ENCODE measurements at places on chromosomes 5 and 9.
A peak's percentile ranks its signal among the peaks of the same experiment; 100 is the strongest.

- DNase-seq, result no peak
Measured at GRCh38 chr9:126834672-126835071, 25.8 kb upstream of the ZBTB34 start.

GRCh38 chr5:112346411-112347044 is 72.5 kb downstream of the EPB41L4A start:
- no peak for DNase-seq

DNA sequence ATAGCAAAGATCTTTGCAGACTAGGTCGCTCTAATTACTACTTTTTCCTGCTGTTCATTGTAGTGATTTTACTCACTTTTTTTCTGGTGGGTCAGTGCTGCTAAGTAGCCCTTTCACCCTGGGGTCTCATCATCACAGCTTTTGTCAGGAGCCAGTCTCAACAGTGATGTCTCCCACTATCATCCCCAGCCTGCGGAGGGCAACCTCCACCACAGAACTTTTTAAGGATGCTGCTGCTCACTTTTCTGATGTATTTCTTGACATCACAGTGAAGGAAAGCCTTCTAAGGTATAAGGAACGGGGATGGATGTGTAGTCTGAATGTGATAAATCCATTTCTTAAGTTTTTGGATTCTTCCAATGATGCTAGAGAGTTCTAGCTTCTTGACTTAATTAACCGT is 242.5 kb upstream of the RIOK2 start:
- no peak for DNase-seq

GRCh38 chr5:151115272-151115905 is 34.6 kb upstream of the TNIP1 start:
- DNase-seq, result peak; percentile 65

DNA sequence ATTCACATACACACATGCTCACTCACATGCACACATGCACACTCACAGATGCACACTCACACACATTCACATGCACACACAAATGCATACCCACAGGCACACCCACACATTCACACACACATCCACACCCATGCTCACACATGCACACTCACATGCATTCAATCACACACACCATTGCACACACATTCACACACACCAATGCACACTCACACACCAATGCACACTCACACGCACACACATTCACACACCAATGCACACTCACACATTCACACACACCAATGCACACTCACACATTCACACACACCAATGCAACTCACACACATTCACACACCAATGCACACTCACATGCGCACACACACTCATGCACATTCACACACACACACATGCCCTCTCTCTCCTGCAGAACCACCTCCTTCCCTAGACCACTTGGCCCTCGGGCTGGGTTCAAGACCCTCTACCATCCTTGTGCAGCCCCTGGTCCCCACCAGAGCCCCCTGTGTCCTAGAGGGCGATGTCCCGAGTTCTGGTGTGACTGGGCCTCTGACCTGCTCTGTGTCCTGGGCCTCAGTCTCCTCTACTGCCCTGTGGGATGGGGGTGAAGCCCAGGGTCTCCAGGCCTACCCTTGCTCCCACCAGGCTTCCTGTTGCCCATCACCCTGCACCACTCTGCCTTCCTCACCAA is 139.0 kb downstream of the OLFM1 start:
- DNase-seq, result no peak

DNA sequence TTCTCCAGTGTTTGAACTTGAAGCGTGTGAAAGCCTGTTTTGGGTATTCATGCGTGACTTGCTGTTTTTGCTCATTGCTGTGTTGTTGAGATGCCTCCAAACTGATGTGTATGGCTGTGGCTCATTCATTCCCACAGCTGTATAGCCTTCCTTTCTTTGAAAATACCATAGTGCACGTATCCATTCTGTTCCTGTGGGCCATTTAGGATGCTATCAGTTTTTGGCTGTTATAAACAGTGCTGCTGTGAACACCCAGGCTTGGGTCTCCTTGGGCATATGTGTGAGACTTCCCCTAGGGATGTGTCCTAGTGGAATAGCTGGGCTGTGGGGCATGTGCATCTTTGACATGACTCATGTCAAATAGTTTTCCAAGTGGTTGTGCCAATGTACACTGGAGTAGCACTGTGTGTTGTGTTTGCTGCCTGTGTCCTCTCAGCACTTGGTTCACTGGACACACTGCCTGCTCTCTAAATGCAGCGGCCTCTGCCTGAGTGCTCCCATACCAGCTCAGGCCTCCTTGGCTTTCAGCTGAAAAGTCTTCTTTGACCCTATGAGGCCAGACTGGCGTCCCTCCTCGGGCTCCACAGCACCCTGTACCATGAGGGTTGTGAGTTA is 102.6 kb upstream of the TBC1D2 start:
- no peak for DNase-seq

DNA sequence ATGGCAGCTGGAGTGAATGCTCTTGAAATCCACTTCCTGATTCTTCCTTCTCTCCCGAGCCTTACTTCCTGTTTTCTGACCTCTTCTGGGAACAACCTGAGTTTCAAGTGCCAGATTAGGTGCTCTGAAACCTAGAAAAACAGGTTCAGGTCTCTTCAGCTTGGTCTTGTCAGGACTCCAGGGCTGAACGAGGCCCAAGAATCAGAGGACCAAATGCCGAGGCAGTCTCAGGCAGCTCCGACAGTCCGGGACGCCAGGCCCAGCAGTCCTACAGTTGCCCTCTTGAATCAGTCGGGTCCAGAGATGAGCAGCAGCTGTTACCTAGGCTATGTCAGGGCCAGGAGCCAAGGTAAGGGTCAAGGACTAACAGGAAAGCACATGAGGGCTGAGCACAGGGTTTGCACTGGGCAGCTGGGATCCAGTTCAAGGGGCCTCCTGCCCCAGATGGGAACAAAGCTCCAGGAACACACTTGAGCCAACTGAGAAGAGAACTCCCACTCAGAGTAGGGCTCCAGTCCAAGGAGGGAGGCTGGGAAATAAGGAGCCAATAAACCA is 38.3 kb upstream of the ADRA1B start:
- no peak for DNase-seq

DNA sequence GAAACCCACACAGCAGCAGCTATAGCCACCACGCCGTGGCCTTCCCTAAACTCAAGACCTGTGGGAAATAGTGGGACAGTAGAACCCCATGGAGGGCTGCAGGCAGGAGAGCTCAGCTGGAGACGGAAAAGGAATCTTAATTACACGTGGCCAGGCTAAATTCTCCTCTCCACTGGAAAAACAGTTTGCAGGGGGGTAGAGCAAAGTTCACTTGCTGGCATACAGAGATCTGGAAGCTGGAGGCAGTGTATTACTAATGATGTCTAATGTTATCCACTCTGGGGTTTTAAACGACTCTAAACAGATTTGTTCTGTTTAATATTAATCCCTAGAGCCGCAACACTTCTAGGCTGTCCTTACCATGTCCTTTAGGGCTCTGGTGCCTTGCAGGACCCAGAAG is 257.1 kb downstream of the SAXO1 start:
- no peak for DNase-seq

DNA sequence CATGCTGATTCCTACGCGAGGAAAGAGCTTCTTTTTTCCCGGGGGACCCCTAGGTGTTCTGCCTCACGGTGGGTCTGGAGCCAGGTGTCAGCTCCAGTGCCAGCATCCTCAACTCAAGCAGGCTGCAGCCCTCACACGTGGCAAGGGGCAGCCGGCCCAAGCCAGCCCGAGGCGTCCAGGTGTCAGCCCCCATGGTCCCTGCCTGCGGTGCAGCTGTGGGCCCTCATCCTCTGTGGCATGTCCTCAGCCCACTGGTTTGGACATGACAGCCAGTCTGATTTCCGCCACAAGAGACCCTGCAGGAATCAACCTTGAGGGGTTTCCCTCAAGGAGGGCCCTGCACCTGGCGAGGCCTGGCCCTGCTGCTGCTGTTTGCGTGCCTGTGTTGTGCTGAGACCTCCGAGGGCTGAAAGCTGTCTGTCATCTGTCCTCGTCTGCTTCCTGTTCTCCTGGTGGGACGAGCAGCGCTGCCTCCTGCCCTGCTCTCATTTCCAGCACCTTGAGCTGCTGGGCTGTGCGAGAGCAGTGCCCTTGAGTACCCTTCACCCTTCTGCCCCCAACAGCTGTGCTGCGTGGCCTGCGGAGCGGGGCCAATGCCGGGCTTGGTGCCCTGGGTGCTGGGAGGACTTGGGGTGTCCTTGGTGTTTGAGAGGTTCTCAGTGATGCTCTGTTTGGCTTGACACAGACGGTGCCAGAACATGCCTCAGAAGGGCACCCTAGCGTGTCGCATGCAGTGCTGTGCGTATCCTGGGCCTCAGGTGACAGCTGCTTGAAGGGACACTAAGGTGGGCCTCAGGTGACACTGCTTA is 137.6 kb downstream of the CACNA1B start:
- no peak for DNase-seq

DNA sequence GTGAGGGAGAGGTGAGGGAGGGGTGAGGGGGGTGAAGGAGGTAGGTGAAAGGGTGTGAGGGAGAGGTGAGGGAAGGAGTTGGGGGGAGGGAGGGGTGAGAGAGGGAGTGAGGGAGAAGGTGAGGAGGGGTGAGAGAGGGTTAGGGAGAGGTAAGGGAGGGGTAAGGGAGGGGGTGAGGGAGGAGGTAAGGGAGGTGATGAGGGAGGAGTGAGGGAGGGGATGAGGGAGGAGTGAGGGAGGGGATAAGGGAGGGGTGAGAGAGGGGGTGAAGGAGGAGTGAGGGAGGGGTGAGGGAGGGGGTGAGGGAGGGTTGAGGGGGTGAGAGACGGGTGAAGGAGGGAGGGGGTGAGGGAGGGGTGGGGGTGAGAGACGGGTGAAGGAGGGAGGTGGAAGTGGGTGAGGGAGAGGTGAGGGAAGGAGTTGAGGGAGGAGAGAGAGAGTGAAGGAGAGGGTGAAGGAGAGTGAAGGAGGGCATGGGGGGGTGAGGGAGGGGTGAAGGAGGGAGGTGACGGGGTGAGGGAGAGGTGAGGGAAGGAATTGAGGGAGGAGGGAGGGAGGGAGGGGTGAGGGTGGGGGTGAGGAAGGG is 18.5 kb downstream of the NINJ1 start:
- DNase-seq, result no peak

- DNase-seq, result no peak
Measured at GRCh38 chr5:40453689-40454088, 226.0 kb upstream of the PTGER4 start.

DNA sequence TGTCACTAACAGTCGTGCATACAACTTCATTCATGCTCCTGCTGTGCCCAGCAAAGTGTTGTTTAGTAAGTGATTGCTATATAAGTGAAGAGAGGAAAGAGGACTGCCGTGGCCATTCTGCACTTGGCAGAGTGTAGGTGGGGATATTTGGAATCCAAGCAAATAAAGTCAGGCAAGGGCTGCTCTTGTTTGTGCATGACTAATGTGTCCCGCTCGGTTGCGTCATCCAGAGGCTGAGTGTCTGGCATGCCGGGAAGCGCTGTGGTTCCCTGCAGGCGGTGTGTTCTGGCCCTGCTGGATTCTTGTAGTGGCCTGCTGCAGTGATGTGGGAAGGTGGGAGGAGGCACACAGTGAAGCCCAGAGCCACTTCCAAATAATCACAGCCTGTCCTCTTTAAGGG is 136.9 kb upstream of the ANKH start:
- no peak for DNase-seq

- no peak for DNase-seq
Measured at GRCh38 chr9:26904070-26904469, 11.5 kb upstream of the CAAP1 start.

DNA sequence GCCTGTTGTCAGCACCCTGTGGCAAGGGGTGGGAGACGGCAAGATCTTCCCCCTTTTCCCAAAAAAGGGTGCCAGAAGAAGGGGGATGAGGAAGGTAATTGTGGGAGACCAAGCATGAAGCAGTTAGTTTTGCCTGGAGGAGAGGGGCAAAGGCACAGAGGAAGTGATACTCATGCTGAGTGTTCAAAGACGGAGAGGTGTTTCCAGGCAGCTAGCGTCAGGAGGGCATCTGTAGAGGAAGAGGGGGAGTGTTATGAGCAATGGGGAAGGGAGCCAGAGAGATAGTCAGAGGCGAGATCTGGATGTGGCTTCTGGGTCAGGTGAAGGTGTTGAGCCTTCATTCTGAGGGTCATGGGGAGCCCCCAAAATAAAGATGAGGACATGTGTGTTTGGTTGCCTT is 26.9 kb upstream of the ADAM19 start:
- DNase-seq, result peak; percentile 80

GRCh38 chr9:114302727-114303126 is 20.2 kb upstream of the ORM1 start:
- DNase-seq, result no peak

- no peak for DNase-seq
Measured at GRCh38 chr5:130624805-130625204, 540.3 kb downstream of the HINT1 start.

GRCh38 chr5:169668732-169669131 is 31.7 kb downstream of the DOCK2 start:
- DNase-seq, result no peak

GRCh38 chr9:117682955-117683710 is 21.1 kb upstream of the TLR4 start:
- DNase-seq, result peak; percentile 75

DNA sequence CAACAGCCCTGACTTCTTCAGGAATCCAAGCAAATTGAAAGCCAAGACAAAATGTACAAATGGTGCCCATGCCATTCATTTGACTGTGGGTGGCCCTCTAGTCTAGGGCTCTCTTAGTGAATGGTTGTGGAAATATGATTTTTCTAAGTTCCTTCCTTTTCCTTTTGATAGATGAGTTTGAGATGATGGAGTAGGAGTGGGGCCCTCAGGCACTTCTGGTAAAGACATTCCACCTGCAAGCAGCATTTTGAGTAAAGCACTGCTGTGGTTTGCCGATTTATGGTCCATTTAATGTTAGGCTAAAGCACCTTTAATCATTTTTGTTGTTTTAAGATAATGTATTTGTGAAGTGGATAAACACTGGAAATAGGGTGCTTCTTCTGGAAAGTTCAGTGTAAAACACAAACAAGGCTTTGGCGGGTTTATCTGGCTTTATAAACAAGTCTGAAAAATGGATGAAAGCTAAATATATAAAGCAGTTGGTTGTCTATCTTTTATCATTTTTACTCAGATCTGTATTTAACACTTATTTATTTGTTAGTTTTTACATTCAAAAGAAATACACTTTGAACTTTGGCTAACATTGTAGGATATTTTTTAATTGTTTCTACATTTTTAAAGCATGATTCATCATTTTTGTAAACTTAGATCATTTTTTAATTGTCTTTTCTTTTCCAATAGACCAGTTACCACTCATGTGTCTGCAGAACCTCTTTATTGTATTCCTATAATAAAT is 213.5 kb downstream of the PJA2 start:
- no peak for DNase-seq

GRCh38 chr5:96673127-96673526 is 11.0 kb downstream of the CAST start:
- no peak for DNase-seq

- no peak for DNase-seq
Measured at GRCh38 chr5:57736716-57737115, 254.1 kb upstream of the ACTBL2 start.

DNA sequence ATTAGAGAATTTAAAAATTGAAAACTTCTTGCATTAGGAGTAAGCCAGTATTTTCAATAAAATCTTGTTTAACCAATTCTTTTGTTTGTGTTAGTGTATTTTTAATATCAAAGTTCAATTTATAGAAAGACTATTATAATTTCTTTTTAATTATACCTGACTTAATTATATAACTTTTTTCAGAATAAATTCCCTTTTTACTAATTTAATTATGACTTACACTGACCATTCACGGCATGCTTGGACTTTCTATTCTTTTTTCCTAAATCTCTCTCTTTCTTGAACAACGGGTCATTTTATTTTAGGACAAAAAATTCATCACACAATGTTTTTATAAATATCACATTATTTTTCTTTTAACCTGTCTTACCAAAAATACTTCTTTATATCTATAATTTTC is 555.3 kb upstream of the PTGER4 start:
- DNase-seq, result no peak
